ENCODE measurements at places on chromosomes 16 and 17. TPM values are rescaled to one million over a fixed set of nuclear protein-coding genes. Genes with fewer than 3 reads are reported as not detected.

Gene MARCHF10
- not detected for total RNA-seq

Gene OSGIN1
- total RNA-seq, result 6.0 TPM

Gene GCGR
- total RNA-seq, result not detected

Gene HOXB1
- total RNA-seq, result not detected

Gene SERPINF2
- 1.0 TPM for total RNA-seq

Gene NXN
- 17.5 TPM for total RNA-seq

Gene ITGAL
- 2.6 TPM for total RNA-seq
